NCI-H2029 (cell line): ENCODE measurements at places on chromosomes 2 and 18.
A peak's percentile ranks its signal among the peaks of the same experiment; 100 is the strongest.

DNA sequence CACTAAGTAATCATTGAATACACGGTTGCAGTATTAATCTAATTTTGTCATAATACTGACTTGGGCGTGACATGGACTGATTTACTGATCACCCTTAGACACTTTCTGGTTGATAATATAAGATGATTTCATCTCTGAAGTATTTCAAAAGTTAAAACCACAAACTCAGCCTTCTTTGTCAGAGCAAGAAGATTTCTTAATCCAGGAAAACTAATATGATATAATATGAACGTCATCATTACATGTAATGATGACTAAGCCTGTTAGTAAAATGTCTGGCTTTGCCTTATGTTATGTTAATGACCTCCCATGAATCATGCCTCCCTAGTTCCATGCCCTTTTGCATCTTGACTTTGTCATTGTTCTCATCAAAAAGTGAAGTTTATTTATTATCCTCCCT is 1325.0 kb upstream of the CDH2 start:
- no peak for DNase-seq

DNA sequence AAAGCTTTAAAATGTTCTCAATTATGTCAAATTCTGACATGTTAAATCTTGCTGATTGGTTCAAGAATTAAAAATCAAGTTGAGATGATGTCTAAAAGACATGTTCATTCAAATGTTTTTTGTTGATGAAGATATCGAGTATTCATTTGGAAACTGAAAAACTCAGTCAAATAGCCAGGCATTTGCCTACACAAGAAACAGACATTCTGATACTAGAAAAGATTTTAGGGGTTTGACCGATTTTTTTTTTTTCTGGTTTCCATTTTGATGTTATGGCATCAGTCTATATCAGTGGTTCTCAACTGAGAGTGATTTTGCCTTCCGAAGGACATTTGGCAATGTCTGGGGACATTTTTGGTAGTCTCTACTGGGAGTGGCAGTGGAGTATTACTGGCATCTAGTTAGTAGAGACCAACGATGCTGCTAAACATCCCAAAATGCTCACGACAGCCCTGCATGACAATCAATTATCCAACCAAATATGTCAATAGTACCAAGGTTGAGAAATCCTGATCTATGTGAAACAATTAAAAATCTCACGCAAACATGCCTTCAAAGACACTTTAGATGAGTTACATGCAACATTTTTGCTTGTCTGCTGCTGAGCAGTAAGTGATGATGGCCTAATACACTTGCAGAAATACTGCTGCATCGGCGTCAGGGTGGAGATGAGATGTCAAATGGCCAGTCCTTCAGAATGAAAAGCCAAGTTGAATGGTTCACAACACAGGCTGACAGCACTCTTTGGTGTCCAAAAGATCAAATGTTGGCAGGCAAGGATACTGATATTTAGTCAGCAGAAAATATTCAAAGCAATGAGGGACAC is 12.5 kb downstream of the RASGRP3 start:
- DNase-seq, result no peak

GRCh38 chr2:216918088-216918680 is 58.3 kb upstream of the TNP1 start:
- DNase-seq, result peak; percentile 15

DNA sequence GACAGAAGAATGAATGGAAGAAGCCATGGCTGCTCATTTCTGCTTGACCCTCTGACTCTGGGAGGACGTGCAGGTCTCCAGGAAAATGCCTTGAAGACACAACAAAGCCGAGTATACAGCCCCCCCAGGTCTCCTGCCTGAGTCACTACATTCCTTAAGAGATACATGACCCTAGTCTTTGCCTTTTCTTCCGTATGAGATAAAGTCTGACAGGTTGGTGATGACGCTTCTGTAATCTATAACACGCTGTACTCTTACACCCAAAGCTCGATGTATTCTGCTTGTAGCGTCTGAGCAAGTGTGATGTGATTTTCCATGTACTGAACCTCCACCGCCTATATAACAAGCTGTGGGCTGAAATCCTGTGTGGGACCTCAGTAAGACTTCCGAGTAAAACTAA is 77.3 kb downstream of the KCTD1 start:
- no peak for DNase-seq

DNA sequence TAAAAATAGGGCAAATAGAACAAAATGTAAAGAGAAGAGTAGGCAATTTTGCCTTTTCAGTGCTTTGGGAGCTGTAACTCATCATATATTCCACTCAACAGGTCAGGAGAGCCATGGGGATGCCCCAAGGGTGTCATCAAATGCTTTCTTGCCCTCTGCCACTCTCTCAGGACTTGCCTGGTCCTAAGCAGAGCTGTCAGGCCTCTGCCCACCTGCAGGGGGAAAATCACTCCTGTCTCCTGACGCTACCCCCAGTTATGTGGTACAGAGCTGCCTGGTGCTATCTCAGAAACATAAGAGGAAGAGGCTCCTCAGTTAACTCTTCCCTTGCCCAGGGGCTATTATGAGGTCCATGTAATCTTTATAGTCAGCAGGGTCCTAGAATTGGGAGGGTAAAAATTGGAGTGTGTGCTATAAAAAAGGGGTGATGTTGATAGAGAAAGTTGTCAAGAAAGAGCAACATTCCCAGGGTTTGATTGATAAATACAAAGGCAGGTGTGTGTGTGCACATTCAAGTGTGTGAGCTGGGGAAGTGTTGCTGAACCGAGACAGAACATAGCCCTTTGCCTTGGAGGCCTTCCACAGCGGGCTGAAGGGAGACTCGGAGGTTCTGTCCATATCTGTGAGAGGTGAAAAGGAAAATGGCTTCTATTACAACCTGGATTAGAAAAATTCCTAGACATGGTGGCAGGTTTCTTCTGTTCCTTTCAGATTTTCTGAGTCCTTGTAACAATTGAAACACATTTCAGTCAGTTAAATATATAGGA is 25.4 kb downstream of the PTPRM start:
- DNase-seq, result no peak

- no peak for DNase-seq
Measured at GRCh38 chr18:77052297-77052982, 80.1 kb downstream of the MBP start.

DNA sequence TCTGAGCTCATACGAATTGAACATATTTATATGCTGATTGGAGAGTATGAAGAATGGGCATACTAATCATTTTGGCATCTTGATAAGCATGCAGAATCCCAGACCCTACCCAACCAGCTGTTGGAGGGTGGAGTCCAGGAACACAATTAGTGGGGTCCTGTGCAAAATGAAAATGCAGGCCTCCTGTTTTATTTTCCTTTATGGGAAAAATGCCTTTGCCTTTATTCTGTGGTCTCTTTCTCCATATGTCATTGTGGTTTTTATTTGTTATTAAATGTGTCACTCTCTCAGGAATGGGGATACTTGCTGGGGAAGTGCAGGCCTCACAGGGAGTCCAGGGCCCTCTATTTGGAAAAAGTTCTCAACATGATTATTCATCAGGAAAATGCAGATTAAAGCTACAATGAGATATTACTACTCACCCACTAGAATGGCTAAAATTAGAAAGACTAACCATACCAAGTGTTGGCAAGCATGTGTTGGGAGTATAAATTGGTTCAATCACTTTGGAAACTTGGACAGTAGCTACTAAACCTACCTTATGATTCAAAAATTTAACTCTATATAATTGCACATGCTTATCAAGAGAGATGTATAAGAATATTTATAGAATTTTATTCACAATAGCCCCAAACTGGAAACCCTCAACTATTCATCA is 223.1 kb upstream of the FBXO11 start:
- DNase-seq, result no peak

DNA sequence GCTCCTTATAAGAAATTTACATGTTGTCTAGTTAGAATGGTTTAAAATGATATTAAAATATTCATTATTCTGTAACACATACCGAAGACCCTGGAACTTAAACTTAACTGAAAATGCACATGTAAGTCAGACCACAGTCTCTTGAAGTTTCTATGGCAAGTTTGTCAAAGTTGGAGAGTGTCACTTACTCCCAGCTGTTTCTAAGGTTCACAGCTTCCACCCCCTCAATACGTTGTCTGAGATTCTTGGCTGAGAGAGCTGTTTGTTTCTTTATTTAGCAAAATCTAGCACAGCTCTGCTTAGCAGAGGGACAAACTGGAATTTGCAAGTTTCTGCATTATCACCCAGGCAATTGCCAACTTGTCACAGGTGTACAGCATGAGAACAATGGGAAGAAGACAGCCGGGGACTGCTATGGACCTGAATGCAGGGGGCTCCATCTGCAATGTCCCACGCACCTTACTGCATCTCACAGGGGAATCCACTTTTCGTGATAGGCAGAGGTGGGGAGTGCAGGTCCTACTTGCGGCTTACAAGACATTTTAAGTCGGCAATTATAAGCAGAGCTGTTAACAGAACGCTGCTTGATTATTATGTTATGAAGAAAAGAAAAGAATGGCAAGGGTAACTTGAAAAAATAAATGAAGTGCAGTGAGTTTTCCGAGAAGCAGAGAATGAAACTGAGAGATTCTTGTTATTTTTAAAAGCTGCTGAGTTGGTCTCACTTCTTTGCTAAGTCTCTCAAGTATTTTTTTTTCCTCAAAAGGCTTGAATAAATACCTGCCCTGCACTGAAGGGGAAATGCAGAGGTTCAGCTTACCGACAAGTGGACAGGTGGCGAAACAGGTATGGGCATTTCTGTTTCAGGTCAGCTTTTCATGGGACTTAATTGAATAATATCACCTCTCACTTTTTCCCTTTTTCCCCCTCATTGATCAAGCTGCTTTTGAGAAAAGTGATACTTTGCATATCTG is 1072.1 kb upstream of the FANCL start:
- DNase-seq, result no peak

- DNase-seq, result no peak
Measured at GRCh38 chr2:10916953-10917352, 5.2 kb downstream of the KCNF1 start.

GRCh38 chr2:182593394-182593975 is 122.6 kb upstream of the DNAJC10 start:
- DNase-seq, result no peak

- no peak for DNase-seq
Measured at GRCh38 chr2:211159972-211160371, 603.6 kb downstream of the CPS1 start.

DNA sequence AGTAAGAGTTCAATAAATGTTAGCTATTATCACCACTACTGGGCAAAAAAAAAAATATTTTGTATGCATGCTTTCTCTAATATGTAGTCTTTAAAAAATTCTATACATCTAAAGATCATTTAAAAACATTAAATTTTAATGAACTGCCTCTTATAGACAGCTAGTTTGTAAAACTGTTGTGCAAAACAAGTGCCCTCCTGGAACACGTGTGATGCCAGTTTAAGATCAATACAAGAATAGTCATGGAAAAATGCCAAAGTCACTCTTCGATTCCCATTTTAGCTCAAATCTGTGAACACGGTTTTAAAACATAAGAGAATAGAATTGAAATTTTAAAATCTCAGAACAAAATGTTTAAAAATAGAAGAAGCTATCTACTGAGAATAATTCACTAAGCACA is 242.5 kb upstream of the SMAD7 start:
- DNase-seq, result no peak

DNA sequence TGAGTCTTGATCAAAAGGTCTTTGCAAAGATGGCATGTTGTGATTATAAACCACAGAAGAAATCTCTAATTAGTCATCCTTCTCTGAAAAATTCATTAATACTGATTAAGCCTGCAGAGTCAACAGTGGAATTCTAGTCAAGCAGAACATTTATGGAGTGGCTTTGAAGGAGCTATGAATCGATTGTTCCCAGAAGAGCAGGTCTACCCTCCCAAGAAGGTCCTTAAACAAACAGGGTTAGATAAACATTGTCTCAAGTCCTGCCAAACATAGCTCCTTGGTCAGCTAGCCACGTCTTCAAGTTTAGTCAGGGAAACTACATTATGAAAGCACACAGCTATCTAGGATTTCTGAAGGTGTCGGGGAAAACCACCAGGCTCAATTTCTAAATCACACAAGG is 88.9 kb downstream of the ITGA4 start:
- DNase-seq, result no peak

DNA sequence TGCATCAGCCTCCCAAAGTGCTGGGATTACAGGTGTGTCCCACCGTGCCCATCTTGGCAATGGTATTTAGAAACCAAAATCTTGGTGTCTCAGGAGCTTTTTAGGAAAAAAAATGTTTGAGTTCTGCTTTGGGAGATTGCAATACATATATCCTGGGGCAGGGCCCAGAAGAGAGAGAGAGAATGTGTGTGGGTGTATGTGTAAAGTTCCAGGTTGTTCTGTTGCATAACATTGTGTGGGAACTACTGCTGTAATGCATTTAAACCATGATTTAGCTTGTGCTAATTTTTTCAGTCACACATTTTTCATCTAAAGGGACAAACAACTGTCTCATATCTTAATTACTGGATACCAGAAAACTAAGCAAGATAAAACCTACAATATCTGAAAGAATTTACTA is 70.8 kb upstream of the NABP1 start:
- no peak for DNase-seq

DNA sequence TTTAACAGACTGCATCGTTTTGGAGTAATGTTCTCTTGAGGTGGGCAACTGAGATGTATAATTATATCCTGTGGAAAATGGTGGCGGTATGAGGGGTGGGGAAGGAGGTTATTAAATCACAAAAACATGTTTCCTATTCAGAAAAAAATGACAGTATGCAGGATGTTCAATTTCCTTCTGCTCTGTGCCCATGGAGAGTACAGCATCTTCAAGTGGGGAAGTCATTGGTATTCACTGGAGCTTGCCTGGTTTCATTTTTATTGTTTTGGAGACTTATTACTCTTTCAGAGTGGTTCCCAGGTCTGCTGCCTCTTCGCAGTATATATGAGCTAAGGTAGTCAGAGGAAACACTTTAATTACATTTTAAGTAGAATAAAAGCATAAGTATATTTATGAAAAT is 318.8 kb upstream of the RAB12 start:
- no peak for DNase-seq

- no peak for DNase-seq
Measured at GRCh38 chr2:74242354-74243071, 44.1 kb downstream of the MTHFD2 start.

GRCh38 chr2:47264143-47264542 is 109.0 kb upstream of the STPG4 start:
- no peak for DNase-seq

GRCh38 chr2:190912726-190913125 is 32.1 kb downstream of the GLS start:
- no peak for DNase-seq

DNA sequence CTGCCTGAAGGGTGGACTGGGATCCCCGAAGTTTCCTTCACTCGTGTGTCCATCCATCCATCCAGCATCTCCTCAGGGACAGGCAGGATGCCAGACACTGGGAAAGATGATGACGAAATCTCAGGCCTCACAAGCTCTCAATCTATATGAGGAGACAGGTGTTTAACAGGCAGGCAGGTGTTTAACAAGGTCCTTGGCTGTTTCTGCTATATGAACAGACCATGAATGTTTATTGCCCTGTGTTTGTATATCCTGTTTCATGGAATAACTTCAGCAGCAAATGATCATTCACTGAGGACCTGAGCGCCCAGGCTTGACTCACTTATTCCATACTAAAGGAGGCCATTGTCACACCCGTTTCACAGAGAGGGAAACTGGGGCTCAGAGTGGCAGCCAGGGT is 685.8 kb upstream of the HS6ST1 start:
- peak; percentile 77 for DNase-seq
